Forelimb muscle (tissue), 1 donor: ENCODE measurements at places on chromosomes 2 and 18. TPM values are rescaled to one million over a fixed set of nuclear protein-coding genes. Genes with fewer than 3 reads are reported as not detected.

Gene SCG2
- 0.08 TPM for polyA plus RNA-seq

Gene CYBRD1
- polyA plus RNA-seq, result 68.3 TPM

Gene MC5R
- polyA plus RNA-seq, result 3.1 TPM

Gene KIAA2012
- 0.37 TPM for polyA plus RNA-seq
